Activated CD4-positive, alpha-beta T cell treated with anti-CD3 and anti-CD28 coated beads for 4 hours (primary cell): ENCODE measurements at places on chromosomes 1 and 21.
A peak's percentile ranks its signal among the peaks of the same experiment; 100 is the strongest.

DNA sequence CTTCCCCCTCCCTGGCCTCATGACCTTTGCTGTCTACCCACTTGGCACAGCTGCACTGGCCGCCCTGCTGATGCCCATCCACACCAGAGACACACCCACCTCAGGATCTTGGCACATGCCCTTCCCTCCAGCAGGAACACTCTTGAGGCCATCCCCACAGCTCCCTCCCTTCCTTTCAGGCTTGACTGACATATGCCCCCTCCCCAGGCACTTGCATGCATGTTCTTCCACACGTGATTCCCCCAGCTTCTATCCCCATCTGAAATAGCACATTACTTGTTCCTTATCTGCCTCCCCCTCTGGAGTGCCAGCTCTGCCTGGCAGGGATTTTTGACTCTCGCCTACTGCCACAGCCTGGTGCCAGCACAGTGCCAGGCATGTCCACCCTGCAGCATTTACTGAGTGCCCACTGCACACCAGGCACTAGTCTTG is 98.5 kb upstream of the SLC25A33 start:
- DNase-seq: no peak

- no peak for DNase-seq
Measured at GRCh38 chr1:78003070-78003746, 1.5 kb upstream of the DNAJB4 start.

DNA sequence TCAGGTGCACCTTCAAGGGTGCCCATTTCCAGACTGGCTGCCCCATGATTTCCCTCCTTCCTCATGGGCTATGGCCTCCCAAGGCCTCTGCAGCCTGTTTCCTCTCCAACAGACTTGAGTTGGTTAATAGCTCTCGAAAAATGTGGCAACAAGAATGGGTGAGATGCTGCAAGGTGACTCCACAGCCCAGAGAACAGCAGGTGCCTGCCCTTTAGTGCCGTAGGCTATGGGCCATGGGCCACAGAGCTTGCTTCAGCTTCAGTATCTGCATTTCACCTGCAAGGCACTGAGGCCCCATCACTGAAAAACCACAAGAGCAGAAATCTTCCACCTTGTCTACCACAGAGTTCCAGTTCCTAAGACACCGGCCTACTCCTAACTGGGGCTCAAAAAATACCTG is 122.0 kb downstream of the ETS2 start:
- DNase-seq: no peak

GRCh38 chr1:173224280-173224892 is 17.3 kb upstream of the TNFSF4 start:
- DNase-seq: no peak

- no peak for DNase-seq
Measured at GRCh38 chr21:29114765-29115500, 15.5 kb upstream of the MAP3K7CL start.

- DNase-seq: no peak
Measured at GRCh38 chr1:39632682-39633417, 6.6 kb downstream of the HEYL start.

DNA sequence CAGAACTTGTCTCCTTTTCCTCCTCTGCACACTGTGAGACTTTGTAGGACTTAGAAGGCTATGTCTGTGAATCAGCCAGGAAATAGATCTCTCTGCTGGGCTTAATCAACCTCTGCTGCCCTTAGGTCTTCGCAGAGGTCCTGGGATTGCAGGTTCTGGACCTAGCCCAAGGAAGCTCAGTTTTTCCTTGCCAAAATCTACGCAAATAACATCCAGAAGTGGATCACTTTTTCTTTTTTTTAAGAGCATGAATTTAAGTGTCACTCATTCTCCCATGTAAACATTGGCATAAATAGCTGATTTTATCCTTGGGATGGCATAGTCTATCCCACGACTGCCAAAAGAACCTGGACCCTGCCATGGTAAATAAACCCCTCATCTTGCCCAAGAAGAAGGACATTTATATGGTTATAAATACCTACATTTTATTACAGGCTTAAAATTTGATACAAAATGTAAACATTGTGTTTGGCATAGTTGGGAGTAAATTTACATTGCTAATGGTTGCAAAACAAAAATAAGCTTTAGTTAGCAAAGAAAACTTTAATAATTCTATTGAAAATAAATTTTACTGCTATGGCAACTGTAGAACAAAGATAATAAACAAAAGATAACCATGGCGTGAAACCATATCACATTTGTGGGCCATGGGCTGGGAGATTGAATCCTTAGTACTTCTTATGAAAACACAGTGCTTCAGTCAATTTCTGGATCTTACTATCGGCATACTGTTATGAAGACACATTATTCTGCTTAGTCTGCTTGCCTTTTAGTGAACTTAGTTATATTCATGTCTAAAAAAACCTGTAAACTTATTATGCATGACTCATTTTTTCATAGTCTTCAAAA is 24.5 kb upstream of the DISC1 start:
- no peak for DNase-seq

- no peak for DNase-seq
Measured at GRCh38 chr1:26752519-26752918, 35.2 kb upstream of the PIGV start.

GRCh38 chr1:39149509-39149908 is 55.0 kb upstream of the MACF1 start:
- no peak for DNase-seq

- no peak for DNase-seq
Measured at GRCh38 chr1:202067188-202067974, 55.3 kb upstream of the GPR37L1 start.

DNA sequence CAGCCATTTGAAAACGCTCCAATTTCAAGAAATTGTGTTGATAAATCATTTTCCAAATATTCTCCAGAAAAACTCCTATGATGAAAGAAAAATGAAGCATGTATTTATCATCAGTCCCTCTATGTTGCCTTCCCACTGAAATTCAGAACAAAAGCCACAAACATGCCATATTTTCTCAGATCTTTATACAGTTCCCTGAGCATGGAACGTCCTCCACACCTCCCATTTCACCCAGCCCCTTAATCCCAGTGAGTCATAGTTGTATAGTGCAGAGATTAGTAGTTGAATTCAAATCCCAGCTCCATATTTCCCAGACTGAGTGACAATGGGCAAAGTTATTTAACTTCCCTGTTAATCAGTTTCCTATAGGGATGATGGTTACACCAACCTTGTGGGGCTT is 20.6 kb upstream of the NPL start:
- DNase-seq: no peak

GRCh38 chr1:107897438-107898345 is 67.3 kb downstream of the VAV3 start:
- peak; percentile 4 for DNase-seq

DNA sequence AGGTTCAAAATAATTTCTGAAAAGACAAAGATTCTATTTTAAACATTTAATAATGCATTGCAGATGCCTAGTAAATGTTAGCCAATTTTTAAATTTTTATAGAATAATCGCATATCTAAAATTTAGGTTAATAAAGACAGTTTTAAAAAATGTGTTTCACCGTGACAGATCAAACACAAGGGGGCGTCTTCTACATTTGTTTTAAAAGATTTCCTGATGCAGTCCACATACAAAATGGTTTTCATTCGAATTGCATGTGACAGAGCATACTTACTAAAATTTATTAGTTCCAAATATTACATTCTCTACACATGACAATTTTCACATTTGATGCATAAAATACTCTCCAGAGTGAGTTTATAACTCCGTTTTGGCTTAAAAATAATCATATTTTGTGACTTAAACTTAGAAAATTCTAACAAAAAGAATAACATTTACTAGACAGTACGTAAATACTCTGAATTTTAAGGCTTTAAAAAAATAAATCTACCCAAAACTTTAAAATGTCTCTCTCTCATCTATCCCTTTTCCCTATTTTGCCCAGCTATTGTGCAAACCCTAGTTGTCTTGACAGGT is 75.5 kb downstream of the ADAMTS1 start:
- no peak for DNase-seq

GRCh38 chr1:19405195-19405760 is 80.1 kb downstream of the CAPZB start:
- DNase-seq: no peak

DNA sequence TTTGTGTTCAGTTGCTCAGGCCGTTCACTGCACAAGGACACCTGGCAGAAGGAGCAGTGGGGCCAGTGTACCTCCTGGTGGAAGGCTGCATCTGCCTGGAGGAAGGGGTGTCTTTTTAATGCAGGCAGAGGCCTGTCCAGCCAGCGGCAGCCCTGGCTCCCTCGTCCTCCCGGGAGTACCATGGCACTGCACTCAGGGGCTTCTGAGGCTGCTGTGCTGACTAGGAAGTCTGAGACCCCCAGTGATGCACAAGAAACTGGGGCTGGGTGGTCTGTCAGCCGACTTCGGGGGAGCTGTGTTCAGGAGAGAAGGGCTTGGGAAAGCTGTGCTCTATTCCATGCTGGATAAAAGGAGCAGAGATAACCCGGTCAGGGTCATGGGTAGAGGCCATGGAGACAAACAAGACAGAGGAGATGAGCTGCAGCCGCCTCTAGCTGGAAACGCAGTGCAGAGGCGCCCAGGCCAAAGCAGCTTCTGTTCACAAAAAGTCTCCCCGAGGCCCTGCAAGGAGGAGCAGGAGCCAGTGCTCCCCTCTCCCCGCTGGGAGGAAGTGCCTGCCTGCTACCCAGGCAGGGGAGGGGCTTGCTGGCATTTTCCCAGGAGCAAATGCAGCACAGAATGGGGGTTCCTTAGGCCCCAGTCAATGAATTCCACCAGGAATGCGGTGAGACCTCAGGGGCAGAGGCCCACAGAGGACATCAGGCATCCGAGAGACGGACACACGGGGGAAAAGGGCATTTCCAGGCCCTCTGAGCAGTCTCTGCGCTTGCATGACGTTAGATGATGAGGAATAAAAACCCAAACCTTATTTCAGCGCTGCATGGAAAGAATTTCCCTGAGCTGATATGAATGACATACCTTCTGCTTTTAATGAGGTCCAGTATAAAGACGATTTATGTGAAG is 17.2 kb upstream of the C2CD2 start:
- DNase-seq: no peak

DNA sequence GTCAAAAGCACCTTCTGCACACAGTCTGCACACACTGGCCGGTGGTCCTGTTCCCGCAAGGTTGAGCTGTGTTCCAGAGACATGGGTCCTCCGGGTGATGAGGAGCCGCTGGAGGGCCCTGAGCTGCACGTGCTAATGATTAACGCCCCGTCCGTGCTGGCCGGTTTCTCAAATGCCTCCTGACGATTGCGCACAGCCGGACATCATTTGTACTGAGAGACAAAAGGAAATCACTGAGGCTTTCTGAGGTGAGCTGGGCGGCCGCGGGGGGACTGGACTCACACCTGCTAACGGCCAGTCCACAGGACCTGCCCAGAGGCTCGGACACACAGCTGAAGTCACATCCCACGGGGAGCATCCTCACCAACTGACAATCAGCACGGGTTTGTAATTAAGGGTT is 29.2 kb downstream of the POFUT2 start:
- no peak for DNase-seq

DNA sequence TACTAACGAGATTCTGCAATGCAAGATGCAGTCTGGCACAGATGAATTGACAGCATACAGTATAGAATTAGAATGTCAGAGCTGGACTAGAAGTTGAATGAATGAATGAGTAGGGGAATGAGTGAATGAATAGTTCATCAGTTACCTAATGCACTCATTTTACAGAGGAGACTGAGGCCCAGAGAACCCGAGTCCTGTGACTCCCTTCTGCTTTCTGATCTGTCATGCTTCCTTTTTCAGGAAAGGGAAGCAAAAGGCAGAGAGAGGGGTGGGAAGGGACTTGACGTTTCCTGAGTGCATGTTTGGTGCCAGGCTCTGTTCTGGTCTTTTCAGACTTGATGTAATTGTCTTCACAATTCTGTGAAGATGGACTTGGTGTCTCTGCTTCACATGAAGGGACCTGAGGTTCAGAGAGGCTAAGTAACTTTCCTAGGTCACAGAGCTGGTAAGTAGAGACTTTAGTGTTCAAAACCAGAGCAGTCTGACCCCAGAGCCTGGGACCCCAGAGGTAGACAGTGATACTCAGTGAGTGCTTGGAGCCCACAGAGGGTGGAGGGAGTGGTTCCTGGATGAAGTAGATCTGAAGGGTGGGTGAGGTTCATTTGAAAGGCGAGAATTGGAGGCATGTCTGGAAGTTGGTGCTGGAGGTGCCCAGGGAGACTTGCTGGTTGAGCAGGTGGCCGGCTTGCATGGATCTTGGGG is 8.0 kb upstream of the MEX3A start:
- no peak for DNase-seq

GRCh38 chr1:22763487-22764200 is 53.0 kb downstream of the EPHB2 start:
- DNase-seq: no peak

DNA sequence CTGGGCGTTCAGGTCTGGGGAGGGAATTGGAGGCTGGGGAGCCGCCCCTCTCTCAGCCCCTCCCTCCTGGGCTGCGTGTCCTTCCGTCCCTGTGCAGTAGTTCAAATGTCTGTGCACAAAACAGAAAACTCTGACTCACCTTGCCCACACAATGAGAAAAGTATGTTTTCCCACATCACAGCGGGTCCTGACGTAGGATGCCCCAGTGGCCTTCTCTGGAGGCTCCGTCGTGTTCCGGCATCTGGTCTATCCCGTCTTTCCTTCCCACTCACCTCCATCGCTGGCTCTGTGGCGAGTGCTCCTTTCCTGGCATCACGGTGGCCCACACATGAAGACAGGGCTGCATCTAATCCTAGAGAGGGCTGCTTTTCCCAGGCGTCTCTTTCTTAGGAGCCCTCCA is 224.0 kb downstream of the KAZN start:
- DNase-seq: no peak

DNA sequence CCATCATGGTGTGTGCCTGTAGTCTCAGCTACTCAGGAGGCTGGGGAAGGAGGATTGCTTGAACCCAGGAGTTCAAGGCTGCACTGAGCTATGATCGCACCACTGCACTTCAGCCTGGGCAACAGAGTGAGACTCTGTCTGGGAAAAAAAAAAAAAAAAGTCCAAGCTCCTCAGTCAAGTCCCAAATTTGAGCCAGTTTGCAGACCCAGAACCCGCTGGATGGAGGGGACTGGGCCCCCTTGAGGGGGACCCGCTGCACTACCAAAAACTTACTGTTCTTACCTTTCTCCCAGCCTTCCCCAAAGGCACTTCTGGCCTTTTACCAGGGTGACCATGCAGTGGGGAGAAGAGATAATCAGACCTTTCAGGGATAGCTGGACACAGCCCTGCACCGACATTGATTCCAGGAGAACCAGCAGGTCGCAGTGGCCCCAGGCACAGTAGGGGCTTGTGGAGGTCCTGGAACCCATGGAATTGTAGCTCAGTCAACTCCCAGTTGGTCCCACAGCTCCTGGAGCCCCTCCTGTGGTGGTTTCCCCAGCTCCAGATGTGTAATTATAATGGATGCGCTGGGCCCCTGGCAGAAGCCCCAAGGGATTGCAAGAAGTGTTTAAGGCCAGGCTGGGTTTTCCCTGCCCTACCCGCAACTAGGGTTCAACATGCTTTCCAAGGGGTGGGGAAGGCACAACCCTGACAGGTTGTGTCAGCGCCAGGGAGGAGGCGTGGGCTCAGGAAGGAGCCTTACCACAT is 4.1 kb upstream of the WNT9A start:
- DNase-seq: no peak

- DNase-seq: no peak
Measured at GRCh38 chr1:84103197-84103992, 40.7 kb upstream of the PRKACB start.
